Left hindlimb (tissue), 1 donor: ENCODE measurements at places on chromosomes 1 and 21.

GRCh38 chr1:225479996-225480720 lies 52.3 kb upstream of the LBR start:
- DNase-seq, result no peak

DNA sequence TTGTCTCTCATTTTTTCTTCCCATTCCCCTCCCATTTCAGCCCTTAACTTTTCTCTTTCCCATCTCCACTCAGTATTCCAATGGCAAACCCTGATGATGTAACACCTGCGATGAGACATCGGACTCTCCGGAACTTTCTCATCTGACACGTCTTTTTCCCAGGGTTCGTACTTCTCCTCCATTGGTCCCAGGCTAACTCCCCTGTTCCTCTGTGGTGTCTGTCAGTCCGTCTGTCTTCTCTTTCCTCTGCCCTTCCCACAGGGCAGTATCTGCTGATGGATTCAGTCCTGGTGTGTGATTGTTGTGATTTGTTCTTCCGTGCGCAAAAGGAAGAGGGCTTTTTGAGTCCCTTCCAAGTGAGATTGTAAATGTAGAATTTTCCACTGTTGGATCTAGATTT lies 27.7 kb downstream of the VANGL2 start:
- no peak for DNase-seq

GRCh38 chr1:198199105-198199504 lies 42.3 kb downstream of the NEK7 start:
- no peak for DNase-seq

DNA sequence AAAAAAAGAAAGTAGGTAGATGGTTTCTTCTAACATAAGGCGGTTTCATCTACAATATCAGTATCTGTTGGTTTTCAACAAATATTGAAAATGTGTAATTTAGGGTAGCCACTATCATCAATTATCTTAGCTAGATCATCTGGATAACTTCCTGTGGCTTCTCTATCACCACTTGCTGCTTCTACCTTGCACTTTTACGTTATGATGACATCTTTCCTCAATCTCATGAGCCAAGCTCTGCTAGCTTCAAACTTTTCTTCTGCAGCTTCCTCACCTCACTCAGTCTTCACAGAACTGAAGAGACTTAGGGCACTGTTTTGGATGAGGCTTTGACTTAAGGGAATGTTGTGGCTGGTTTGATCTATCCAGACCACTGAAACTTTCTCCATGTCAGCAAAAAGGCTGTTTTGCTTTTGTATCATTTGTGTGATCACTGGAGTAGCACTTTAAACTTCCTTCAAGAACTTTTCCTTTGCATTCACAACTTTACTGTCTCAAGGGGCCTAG lies 144.9 kb upstream of the HP1BP3 start:
- no peak for DNase-seq

DNA sequence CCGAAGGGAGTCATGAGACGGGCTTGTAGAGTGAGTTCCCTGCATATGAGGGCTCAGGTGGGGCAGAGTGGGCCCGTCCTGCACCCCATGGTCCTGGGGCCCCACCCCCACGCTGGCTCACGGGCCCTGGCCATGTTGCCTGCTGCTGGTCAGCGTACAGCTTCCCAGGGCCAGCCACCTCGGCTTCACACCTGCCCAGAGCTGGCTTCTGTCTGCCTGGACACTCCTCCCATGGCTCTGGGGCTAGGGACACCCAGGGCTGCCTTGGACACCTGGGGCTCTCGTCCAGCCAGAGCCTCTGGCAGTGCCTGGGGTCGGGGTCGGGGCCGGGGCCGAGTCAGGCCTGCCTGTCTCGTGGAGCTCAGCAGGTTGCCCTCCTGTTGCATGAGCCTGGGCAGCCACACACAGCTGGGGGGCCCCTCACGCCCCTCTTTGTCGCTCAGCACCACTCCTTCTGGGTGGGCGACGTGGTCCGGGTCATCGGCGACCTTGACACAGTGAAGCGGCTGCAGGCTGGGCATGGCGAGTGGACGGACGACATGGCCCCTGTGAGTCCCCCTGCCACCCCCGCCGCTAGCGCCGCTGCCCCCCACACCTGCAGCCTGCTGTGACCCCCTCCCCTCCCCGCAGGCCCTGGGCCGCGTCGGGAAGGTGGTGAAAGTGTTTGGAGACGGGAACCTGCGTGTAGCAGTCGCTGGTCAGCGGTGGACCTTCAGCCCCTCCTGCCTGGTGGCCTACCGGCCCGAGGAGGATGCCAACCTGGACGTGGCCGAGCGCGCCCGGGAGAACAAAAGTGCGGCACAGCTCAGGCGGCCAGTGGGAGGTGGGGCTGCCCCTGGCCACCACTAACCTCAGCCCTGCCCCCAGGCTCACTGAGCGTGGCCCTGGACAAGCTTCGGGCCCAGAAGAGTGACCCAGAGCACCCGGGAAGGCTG lies 5.5 kb upstream of the MMP23B start:
- DNase-seq, result no peak

DNA sequence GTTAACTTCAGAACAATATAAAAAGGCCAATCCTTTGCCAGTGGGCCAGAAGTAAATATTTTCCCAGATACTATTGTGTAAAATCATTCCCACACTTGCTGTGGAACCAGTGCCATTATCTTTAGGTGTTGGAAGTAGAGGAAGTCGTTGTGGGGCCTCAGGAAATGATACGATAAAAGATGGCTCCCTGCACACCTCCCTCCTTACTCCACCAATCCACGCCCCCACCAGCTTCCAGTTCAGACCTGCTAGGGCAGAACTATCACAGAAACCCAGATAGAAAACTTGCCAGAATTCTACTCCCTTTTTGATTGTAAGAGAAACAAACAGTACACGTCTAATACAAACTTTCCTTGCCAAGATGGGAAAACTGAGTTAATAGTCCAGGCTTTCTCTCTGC lies 173.0 kb upstream of the FMN2 start:
- DNase-seq, result no peak

GRCh38 chr1:192877283-192877886 lies 68.5 kb downstream of the RGS2 start:
- DNase-seq, result no peak

DNA sequence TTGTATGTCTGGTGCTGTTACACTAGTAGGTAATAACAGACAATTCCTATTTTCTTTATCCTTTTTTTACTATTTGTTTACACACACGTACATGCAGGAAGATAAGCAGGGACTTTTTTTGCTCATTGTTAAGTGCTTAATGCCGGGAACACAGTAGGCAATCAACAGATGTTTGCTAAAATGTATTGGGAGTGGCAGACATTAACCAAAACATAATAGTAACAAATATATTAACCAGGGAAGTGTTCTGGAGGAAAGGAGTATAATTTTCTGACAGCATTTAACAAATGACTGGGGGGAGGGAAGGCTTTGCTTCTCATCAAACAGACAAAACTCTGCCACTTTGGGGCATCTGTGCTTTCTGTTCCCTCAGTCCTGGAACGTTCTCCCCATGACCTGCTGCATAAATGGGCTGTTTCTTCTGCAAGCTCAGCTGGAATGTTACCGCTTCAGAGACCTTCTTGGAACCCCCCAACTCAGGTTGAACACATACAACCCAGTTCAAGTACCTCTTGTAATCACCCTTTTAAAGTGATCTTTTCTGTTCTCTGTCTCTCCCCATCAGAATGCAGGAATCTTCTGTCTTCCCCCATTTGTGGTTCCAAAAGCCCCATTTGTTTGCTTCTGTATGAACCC lies 2.1 kb downstream of the CR1L start:
- DNase-seq, result no peak

GRCh38 chr1:227880342-227880924 lies 65.0 kb downstream of the PRSS38 start:
- DNase-seq, result no peak

- DNase-seq, result no peak
Observed at GRCh38 chr1:225736437-225737098, 41.1 kb upstream of the SRP9 start.

DNA sequence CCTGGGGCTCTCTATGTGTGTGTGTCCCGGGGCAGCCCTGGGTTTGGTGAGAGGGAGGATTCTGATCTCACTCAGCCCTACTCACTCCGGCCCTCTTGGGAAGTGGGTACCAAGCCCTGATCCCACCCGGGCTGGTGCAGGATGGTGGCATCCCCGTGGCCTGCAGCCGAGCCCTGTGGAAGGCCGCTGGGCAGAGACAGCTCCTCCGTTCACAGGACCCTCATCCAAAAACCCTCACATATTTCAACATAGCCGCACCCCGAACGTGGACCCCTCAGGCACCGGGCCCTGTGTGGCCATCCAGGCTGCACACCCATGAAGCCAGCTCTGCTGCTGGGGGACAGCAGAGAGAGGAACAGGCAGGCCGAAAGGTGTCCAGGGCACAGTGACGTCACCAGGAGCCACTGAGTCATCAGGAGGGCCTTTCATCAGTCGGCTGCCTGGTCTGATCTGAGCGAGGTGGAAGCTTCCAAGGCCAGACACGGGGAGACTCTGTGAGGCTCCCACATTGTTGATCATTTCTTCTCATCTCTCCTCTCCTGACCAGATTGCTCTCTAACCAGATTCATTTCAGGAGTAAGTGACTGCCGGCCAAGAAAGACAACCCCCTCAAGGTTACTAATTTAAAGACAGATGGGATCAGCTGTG lies 16.2 kb upstream of the GPR157 start:
- no peak for DNase-seq

- no peak for DNase-seq
Observed at GRCh38 chr21:29947119-29947518, 7.3 kb upstream of the GRIK1 start.

DNA sequence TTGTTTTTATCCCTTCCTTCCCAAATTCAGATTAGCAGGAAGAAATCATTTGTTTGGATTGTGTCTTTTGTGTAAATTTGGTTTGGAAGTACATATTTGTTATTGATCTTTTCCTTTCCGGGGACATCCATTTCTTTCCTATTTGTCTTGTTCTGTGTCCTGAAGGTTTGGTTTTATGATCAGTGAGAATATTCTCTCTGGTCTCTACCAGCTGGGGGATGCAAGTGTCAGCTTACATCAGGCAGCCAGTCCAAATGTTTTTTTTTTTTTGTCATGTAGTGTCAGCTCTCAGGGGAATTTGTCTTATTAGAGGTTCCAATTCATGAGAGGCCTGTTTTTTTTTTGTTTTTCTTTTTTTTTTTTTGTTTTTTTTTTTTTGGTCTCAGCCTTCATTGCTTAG lies 479.2 kb upstream of the LRRC7 start:
- DNase-seq, result no peak

- no peak for DNase-seq
Observed at GRCh38 chr1:244920911-244921761, 56.8 kb upstream of the HNRNPU start.

DNA sequence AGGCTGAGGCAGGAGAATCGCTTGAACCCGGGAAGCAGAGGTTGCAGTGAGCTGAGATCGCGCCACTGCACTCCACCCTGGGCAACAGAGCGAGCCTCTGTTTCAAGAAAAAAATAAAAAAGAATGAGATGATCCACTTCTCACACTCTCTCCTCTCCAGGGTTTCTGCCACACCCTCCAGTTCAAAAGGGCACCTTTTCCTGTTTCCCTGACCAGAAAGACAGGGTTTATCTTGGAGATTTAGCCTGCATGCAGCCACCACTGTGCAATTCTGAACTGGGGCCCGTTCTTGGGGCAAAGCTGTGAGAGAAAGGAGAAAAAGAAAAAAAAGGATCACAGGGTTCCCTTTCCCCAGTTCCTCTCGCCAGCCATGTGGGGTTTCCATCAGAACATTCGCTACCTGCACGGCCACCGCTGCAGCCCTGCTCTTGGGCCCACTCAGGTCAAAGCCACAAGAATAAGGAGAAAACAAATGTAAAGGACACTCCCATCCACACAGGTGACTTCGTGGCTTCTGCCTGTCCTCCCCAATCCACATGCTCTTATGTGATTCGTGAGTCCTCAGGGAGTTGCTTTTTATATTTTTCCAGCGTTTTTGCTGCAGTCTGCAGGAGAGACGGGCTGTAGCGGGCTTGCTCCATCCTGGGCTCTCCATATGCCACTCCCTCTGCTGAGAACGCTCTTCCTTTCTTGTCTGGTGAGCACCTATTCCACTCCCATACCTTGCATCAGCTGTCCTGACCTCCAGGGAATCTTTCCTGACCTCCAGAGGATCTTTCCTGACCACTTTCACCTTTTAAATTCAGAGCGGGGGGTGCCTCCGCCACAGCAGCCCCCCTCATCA lies 26.4 kb downstream of the GNG4 start:
- no peak for DNase-seq

DNA sequence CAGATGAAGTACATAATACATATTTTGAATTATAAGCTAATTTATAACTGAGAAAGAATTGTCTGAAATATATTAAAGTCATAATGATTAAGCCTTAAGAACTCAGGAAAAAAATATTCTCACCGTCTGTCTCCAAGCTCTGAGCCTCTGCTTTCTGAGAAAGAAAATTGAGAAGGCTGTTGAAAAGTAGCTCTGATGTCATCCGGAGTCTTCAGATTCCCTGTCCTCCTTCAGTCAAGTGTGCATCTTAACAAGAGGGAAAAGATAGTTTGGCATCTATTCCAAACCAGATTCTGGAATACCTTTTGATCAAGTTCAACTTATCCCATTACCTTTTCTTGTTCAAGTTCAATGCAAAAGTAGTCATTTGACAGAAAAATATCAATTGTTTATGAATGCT lies 50.6 kb downstream of the NRIP1 start:
- no peak for DNase-seq

GRCh38 chr1:157115429-157115838 lies 15.8 kb upstream of the ETV3L start:
- DNase-seq, result no peak

DNA sequence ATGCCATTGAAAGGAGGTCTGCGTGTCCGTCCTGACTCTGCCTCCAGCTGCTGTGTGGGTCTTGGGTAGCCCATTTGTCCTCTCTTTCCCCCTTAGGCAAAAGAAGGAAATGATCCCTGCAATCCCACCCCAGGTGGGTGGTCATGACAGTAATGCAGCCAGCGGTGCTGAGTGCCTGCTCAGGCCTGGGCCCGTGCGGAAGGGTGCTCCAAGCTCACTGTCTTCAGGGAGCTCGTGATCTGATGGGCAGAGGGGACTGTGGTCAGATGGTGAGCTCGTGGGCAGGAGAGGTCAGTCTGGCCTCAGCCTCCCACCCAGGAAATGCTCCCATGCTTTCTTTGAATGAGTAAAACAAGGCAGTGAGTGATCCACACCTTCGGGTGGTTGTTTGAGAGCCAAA lies 35.3 kb upstream of the TTC4 start:
- DNase-seq, result no peak

DNA sequence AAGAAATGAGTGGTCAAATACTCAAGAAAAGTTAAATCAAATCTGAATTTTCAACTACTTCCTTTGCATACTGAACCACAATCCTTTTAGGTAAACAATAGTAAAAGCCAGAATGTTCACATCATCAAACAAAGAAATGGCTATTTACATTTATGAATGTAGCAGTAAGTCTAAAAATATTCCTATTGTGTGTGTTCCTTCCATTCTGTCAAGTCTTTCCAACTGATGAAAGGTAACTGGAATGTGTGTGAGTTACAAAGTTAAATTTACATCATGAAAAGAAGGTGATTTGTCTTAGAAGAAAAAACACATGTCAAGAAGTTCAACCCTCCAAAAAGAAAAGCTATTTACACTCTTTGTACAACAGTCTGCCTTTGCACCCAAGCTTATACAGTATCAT lies 203.1 kb downstream of the SIPA1L2 start:
- no peak for DNase-seq

DNA sequence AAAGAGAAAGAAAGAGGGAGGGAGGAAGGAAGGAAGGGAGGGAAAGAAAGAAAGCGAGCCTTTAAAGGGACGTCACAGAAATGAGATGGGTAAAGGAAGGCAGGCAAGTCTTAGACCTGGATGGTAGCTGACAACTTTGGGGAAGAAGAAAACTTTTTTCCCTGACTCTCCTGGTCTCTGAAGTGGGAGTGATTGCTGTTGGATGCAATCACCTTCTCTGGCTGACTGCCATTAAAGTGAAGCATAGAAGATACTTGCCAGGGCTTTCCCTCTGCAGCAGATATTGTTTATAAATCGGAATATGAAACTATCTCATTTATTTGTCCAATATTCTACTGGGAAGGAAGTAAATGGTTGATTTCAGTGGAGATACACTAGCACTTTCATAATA lies 27.0 kb downstream of the VCAM1 start:
- no peak for DNase-seq
